HFF-Myc (cell line): ENCODE measurements at places on chromosomes 3 and 15.

GRCh38 chr3:55675478-55675877, 188.4 kb upstream of the WNT5A start:
- no peak for DNase-seq

DNA sequence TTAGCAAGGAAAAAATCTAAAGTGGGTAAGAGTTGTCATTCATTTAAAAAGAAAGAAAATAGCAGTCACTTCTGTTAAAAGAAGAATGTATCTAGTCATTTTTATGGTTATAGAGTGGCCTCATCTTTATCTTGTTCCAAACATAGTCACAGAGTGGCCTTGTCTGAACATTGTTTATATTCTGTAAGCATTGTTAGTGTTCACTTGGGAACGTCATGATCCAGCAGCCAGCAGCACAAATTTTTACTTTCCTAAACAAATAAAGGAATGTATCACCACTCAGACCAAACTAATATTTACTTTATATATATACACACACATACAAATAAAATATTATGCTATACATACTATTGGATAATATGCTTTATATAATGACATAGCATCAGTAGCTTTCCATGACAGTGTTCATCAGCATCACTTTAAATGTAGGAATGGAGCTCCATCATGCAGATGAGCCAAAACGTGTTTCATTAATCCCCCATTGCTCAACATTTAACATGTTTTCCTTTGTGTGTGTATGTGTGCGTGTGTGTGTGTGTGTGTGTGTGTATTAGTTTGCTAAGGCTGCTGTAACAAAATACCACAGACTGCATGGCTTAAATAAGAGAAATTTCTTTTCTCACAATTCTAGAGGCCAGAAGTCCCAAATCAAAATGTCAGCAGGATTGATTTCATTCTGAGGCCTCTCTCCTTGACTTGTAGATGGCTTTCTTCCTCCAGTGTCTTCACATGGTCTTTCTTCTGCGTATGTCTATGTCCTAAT, 39.6 kb upstream of the GYG1 start:
- no peak for DNase-seq

DNA sequence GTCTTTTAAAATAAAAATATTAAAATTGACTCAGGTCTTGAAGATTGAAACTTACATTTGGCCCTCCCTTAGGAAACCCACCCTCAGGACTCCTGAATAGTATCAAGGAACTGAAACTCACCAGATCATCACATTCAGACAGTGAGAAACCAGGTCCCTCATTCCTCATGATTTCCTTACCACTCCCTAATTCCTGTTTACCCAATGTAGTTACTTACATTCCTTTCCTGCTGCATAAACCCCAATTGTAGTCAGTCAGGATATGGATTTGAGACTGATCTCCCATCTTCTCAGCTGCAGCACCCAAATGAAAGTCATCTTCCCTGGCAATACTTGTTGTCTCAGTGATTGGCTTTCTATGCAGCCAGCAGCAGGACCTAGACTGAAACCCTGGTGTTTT, 8.6 kb downstream of the ATP13A4 start:
- no peak for DNase-seq

DNA sequence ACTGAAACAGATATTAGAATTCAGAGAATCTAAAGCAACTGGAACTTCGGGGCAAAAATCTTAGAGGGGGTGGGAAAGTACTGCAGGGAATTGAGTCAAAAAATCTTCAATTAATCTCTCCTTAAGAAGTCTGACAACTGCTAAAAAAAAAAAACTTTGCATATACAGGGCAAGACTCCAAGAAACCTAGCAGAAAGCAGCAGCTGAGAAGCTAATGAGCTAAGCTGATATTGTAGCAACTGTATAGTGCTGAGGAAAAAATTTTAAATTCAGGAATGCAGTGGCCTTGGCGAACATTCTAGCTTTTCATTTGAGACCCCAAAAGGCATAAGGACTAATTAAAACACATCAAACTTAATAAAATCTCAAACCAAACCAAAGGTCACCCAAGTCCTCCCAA, 113.6 kb downstream of the SCAPER start:
- DNase-seq, result no peak

DNA sequence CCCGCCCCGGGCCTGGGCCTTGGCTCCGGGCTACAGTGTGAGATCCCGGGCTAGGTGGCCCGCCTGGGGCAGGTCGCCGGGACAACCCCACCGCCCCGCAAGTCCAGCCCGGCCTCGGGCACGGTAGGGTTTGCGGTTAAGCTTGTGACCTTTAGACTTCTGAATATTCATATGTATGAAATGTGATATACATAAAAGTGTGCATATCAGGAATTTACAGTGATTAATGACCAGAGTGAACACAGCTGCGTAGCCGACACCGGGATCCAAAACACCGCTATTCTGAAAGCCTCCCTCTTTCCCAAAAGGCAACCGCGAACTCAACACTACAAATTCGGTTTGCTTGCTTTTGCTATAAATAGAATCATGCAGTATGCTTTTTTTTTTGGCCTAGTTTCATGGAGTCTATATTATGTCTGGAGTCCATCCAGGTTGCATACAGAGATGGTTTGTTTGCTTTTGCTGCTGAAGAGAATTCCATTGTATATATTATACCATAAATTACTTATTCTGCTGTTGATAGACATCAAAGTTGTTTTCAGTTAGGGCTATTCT, 636 bp upstream of the SNRPA1 start:
- no peak for DNase-seq

DNA sequence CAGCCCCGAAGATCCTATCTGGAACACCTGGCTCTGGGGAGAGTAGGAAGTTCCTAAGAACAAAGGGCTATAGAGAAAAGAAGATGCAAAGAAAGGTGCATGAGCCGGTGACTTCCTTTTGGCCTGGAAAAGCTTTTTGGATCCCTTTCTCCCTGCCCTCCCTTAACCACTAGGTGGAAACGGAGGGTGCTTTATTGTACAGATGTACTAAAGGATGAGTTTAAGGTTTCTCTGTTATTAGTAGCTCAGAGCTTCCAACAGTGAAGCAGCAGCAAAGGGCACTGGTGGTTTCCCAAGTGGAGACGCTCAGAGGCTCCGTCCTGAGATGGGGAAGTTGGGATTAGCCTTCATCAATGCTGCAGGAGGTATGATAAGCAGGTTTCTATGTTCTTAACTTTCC, 5.9 kb upstream of the ADGRG7 start:
- DNase-seq, result no peak

- no peak for DNase-seq
These were observed 26.6 kb downstream of the MECOM start for GRCh38 chr3:169636928-169637327.

DNA sequence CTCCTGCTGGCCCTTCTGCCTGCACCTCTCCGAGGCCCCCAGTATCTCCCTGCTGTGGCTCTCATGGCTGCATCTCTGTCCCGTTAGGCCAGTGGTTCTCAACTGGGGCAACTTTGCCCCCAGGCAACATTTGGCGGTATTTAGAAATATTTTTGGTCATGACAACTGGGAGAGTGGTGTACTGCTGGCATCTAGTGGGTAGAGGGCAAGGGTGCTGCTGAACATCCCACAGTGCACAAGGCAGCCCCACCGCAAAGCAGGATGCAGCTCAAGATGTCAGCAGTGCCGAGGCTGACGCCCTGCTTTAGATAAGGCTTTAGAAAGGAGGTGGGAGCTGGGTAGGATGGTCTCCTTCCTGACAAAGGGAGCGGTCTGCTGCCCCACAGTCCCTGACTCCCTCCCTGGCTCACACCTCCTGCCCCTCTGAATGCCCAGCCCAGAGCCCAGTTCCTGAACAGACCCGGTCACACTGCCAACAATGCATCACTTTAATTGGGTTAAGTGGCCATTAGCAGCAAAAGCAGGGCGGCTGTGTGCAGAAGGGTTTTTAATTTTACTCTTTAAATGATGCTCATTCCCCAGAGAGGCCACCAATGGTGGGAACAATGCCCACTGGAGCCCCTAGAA, 68.8 kb upstream of the TMEM115 start:
- no peak for DNase-seq

DNA sequence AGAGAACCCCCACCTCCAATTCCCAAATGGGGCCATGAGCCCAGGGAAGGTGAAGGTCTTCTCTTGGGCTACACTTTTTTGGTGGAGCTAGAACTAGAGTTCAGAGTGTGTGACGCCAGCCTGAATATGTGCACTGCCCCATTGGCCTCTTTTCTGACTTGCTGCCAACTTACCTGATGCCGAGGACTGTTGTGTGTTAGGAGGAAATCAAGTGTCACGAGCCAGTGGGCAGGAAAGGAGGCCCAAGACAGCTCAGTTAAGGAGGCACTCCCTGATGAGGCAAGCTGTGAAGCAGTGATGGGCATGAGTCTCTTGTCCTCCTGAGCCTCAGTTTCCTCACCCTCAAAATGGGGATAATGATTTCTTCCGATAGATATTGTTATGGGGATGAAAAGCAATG, 107.8 kb downstream of the ANP32A start:
- no peak for DNase-seq

- DNase-seq, result no peak
These were observed 163.9 kb downstream of the SMAD6 start for GRCh38 chr15:66865622-66866611.

GRCh38 chr15:68364028-68364659, 67.8 kb downstream of the ITGA11 start:
- DNase-seq, result no peak

- DNase-seq, result no peak
These were observed 57.2 kb upstream of the TOPAZ1 start for GRCh38 chr3:44184319-44184953.

DNA sequence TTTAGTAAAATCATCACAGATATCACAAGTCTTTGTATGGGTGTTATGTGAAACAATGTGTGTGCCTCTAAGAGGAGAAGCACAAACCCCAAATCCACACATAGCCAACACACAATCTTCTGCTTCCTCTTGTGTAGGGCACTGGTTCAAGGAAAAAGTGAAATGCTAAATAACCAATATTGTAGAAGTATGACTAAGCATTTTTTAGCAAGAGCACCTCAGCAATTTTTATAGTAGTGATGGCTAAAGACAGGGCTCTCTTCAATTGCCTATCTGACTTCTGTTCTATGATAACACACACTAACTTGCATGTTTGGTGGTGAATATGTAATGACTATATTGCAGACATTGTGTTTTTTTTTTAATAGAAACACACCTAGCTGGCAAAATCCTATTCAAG, 997.9 kb upstream of the ALCAM start:
- no peak for DNase-seq

DNA sequence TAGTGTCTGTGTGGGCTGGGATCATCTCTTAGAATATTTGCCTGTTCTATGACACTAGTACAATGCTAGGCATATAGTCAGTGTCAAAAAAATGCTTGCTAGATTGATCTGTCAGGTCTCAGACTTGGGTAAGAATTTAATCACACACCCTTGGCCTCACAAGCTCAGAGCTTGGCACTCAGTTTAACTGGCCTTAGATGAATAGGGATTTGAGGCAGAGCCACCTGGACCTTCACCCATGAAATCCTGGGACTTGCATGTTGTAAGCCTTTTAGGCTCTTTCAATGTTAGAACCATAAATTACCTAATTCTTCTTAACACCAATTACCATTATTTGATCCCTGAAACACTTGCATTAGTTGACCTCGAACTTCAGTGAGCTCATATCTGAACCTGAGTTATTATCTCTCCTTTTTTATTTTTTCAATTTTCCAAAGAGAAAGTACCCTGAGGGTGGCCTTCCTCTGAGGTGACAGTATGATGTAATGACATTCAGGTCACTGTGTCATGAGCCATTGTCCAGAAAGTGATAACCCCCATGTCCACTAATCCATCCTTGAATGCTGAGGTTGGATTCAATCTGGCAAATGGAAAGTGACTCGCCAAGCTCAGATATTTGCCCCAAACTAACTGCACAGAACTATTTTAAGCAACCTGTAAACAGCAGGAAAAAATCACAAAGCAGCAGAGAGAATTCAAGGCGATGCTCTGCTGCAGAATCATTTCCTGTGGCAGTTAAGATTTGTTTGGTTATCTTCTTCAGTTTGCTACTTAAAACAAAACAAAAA, 615.2 kb upstream of the NR2F2 start:
- DNase-seq, result no peak

GRCh38 chr3:184727357-184728009, 15.6 kb upstream of the MAGEF1 start:
- peak; percentile 50 for DNase-seq

- no peak for DNase-seq
These were observed 50.5 kb upstream of the PLCL2 start for GRCh38 chr3:16834214-16834613.

DNA sequence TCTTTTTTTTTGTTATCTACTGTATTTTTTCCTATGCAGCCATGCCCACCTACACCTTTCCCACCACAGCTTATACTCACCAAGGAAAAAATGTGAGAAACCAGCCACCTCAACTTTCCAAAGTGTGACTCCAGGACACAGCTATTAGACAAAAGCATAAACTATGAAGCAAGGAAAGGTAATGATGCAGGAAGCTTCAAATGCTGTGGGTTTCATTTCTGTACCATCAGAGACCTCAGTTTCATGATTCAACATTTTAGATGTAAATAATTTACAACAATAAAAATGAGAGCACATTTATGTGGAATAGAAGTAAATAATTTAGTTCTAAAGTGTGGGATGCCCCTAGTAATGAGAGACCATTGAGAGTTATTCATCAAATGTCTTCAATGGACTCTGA, 115.1 kb downstream of the CDIN1 start:
- no peak for DNase-seq

DNA sequence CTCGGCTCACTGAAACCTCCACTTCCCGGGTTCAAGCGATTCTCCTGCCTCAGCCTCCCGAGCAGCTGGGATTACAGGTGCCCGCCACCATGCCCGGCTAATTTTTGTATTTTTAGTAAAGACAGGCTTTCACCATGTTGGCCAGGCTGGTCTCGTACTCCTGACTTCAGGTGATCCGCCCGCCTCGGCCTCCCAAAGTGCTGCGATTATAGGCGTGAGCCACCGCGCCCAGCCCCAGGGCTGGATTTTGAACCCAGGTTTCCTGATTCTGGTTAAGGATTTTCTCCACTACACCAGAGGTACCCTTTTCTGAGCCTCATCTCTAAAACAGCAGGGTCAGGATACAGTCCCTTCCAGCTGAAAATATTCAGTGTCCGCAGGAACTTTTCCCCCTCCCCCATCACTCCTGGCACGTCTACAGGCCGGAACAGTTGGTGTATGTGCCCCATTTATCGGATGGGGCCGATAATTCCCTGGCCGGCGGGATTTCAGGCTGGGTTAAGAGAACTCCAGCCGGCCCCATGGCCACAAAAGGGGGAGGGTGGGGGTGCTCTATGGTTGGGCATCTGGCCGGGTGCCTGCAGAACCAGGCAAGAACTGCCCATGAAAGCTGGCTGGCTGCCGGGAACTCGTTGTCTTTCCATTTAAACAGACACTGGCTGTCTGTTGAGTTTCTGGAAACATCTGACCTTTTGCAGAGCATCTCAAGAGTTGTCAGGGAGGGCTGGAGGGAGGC, 26.8 kb upstream of the SEMA4B start:
- no peak for DNase-seq

- no peak for DNase-seq
These were observed 231.4 kb upstream of the UMPS start for GRCh38 chr3:124498891-124499290.

- no peak for DNase-seq
These were observed 496.3 kb upstream of the CNTN3 start for GRCh38 chr3:75110741-75111140.

GRCh38 chr3:73056014-73056844, 5.2 kb upstream of the EBLN2 start:
- peak; percentile 15 for DNase-seq

GRCh38 chr3:42033741-42034140, 57.4 kb upstream of the TRAK1 start:
- no peak for DNase-seq

GRCh38 chr3:155210736-155211135, 82.7 kb downstream of the STRIT1 start:
- DNase-seq, result no peak

- no peak for DNase-seq
These were observed 156.1 kb downstream of the THRB start for GRCh38 chr3:24338409-24339130.
